ENCODE measurements at places on chromosomes 1 and 21.

DNA sequence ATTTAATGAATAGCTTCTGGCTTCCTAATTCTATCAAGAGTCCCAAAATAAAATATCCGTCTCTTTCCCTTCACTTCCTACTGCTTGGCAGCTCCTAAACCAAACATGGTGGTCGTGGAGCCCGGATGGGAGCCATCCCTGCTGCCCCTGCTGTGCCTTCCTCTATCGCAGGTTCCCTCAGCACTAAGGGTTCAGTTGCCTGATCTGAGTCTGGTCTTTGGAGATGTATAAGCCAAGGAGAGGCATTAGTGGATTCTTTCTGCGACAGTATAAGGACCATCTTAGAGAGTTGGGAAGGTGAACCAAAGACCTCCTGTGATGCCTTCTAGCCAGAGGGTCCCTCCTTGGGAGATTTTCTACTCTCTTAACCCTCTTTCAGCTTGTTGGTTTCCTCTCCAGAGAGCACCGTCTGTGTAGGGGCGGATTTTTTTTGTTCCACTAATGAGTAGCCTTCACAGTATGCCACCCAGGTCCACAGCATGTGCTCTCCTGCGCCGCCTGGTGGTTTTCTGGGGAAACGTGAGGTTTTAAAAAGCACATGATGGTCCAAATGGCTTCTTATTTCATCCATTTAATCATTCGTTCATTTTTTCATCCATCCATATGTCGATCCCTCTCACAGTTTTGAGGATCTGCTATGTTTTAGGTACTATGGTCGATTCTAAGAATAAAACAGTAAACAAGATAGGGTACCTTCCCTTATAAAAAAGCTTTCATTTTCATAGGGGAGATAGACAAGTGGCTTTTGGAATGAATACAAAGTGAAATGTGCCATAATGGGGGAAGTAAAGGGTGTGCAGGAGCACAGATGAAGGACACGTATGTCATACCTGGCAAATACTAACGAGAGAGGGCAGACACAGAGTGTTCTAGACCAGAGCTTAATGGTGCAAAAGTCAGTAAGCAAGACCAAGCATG is 71.0 kb downstream of the NFASC start:
- peak; percentile 46 for DNase-seq

DNA sequence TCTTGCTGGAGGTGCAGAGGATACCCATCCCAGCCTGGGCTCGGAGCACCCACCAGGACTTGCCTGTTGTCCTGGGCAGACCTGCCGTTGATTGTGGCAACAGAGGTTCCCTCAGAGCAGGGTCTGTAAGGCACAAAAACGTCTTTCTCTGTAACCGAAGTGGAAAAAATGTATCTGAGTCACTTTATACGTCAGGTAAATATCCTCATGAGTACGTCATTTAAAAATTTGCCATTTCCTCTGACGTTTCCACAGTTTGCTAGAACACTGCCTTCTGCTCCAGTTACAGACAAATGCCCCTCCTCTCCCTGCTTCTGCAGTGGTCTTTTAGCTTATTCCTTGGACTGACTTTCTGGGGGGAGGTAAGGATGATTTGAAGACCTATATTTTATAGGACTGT is 326.8 kb downstream of the HHAT start:
- DNase-seq, result no peak

- no peak for DNase-seq
Measured at GRCh38 chr1:87961992-87962391, 633.3 kb downstream of the LMO4 start.

GRCh38 chr1:30727824-30728223 is 4.4 kb upstream of the MATN1 start:
- DNase-seq, result no peak

DNA sequence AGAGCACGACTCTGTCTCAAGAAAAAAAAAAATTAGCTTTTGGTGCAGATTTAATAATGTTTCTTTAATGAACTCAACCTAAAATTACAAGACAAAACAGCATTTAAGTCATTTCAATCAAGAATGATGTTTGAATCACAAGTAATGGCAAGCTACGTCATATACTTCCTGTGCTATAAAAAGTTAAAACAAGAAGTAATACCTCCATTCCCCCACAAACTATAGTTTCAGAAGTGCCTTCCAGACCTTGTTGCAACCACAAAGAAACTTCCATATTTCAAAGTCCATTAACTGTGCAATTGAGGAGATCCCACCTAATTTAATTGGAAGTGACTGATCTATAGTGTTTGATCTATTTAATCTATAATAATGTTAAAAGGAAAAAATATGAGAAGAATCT is 15.1 kb downstream of the NRDC start:
- peak; percentile 27 for DNase-seq

- no peak for DNase-seq
Measured at GRCh38 chr1:200739702-200740570, 1.2 kb downstream of the CAMSAP2 start.

GRCh38 chr1:87226341-87226760 is 102.3 kb upstream of the LMO4 start:
- DNase-seq, result no peak

GRCh38 chr21:17514124-17514845 is 1.4 kb downstream of the CXADR start:
- DNase-seq, result no peak

DNA sequence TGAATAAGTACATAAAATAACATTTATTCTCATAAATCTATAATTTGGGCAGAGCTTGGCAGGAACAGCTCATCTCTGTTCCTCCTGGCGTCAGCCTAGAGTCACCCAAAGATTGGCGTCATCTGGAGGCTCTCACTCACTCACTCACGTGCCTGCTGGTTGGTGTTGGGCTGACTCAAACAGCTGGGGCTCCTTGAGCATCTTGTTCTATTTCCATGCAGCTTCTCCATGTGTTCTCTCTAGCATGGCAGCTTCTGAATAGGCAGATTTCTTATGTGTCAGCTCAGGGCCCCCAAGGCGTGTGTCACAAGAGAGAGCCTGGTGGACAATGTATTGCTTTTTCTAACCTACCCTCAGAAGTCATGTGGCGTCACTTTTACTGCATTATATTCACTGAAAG is 70.6 kb upstream of the RAB3GAP2 start:
- DNase-seq, result no peak

DNA sequence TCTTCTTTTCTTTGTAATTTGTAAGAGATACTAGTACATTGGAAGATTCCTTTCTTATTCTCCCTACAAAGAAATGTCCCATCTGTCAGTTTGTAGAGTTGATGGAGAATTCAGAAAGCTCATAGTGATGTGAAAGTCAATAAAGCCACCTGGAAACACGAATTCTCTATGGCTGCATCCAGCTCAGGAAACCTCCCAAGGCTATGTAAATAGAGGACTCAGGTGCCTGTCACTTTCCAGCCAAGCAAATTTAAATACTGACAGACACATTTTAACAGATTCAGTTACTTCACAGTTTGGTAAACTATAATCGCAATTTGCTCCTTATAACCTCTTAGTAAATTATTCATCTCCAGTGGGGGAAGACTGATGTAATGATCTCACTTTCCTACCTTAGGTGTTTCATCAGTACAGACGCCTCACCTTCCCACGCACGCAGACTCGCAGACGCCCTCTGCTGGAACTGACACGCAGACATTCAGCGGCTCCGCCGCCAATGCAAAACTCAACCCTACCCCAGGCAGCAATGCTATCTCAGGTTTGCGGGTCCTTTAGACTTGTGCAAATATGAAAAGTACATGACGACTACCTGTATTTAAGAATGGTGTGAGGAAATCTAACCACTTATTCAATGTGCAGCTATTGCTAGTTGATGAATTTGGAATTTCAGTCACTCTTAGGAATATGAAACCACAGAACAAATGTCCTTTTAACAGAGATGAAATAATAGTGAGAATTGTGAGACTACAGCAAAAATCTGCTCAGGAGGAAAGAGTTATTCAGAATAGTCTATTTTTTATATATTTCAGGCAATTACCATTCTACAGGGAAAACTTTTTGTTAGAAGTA is 60.6 kb downstream of the PTPRC start:
- peak; percentile 29 for DNase-seq

DNA sequence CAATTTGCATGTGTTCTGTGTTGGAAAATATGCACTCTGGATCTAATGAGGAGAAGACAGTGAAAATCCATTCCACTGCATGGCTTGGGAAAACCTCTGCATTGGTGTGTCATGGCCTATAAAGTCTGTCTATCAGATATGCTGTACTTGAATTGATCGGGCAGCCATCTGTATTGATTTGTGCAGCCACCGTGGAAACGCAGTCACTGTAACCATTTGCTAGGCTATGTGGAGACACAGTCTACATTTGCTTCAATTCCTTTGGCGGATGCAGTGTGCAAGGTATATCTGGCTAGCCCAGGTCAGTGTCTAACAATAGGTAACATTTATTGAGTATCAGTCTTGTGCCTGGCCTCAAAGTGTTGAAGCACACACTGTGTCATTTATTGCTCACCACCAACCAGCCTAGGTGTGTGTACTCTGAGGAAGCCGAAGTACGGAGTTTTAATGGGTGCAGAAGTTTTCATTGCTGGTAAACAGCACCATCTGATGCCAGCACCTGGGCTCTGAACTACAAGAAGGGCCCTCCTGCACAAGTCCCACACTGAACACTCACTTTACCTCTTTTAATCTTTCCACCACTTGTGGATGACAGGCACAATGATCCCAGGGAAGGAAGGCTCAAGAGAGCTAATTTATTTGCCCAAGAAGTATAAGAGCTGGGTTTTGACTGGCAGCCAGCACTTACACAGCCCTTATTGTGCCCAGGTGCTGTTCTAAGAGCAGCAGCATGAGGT is 83.4 kb downstream of the DAB1 start:
- DNase-seq, result no peak

DNA sequence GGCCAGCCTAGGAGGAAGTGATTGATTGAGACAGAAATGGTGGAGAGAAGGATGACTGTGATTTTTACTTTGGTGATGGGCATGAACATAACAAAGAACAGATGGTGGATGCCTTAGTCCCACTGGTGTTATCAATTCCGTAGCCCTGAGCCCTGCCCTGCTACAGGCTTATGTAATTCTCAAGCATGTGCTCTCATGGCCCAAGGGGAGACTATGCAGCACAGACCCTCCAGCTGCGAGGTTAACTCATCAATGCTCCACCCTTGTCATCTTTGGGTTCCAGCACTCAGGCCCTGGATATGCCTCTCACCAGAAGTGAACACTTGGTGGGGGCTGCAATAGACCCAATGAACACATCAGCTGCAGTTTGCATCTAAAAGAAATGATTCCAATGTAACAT is 62.7 kb upstream of the LRRC8D start:
- no peak for DNase-seq

- DNase-seq, result no peak
Measured at GRCh38 chr21:28215214-28215954, 777.3 kb downstream of the LTN1 start.

- no peak for DNase-seq
Measured at GRCh38 chr1:117860896-117861610, 68.4 kb downstream of the GDAP2 start.

DNA sequence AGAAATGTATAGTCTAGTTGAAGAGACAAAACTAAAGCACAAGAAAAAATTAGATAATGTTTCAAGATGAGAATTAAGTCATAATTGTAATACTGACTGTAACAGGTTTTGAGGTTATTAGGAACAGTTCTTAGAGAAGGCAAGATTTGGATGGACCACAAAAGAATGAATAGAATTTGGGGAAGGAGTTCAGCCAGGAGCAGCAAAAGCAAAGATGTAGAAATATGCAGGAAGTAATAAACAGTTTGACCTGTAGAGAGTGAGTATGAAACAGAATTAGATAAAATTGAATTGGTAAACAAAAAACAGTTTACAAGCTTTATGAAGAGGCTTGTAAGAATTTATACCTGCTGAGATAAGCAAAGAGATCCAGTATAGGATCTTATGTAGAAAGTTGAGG is 16.3 kb downstream of the VPS45 start:
- DNase-seq, result no peak

GRCh38 chr1:86052948-86053698 is 103.4 kb downstream of the COL24A1 start:
- no peak for DNase-seq

- DNase-seq, result no peak
Measured at GRCh38 chr1:204879351-204879750, 8.7 kb downstream of the NFASC start.

- DNase-seq, result no peak
Measured at GRCh38 chr1:99384021-99384420, 119.7 kb downstream of the PLPPR4 start.

- no peak for DNase-seq
Measured at GRCh38 chr1:87148661-87149060, 180.0 kb upstream of the LMO4 start.

DNA sequence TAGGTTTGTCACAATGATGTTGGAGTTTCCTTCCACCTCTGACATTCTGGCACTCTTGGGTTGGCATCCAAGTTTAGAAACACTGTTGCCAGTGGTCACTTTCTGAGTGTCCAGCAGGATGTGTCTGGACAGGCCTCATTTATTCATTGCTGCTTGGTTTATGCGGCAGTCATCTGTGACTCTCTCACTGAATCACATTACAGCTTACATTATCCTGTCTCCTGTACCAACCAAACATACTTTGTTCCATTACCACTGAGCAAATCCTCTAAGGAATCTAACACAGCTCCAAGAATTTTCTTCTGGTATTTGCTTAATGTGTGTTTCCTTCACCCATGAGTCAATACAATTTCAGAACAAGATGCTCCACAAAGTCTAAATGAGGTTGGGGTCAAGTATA is 19.9 kb downstream of the SGIP1 start:
- no peak for DNase-seq

- DNase-seq, result no peak
Measured at GRCh38 chr1:110003747-110004428, 19.3 kb downstream of the AHCYL1 start.

Measured in memory B cell (primary cell).